ENCODE measurements at places on chromosomes 13 and 19. TPM values are rescaled to one million over a fixed set of nuclear protein-coding genes. Genes with fewer than 3 reads are reported as not detected.

GRCh38 chr19:18279516-18280246 lies 1.7 kb downstream of the JUND start:
- no peaks in the 10 kb centered on the region for H3K27me3 ChIP-seq
- peak; percentile 97 for DNase-seq
- peak overlapping the region; percentile 82 for H3K4me3 ChIP-seq
- peak overlapping the region; percentile 41 for H3K27ac ChIP-seq

DNA sequence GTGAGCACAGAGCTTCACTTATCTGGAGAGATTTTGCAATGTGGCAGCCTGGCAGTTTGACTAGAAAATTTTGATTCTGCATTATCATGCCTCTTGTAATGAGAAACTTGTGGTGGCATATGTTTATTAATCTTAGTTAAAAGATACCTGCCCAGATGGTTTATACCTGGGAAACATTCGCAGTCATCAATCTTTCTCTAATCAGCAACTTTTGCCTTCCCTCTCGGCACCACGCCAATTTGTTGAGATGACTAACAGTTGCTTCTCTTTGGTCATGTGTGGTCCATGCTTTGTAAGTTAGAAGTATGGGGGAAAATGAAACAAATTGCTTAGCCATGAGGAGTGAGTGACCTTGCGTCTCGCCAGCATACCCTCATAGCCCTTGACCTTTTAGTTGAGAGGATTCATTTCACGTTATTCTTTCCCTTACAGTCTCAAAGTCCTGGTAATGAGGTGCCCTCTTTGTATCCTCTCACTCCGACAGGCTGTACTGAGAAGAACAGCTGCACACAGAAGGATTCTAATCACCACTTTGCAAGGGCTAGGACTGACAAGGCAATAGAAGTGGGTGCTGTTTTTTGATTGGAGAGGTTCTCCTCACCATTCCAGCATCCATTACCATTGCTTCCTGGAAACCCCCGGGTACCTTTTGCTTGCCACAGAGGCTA lies 201.4 kb downstream of the OXGR1 start:
- no peak overlapping the region for H3K4me3 ChIP-seq
- DNase-seq = no peak
- H3K27ac ChIP-seq = no peak overlapping the region
- H3K4me1 ChIP-seq = no peaks in the 10 kb centered on the region
- no peaks in the 10 kb centered on the region for H3K27me3 ChIP-seq
- no peaks in the 10 kb centered on the region for H3K36me3 ChIP-seq

DNA sequence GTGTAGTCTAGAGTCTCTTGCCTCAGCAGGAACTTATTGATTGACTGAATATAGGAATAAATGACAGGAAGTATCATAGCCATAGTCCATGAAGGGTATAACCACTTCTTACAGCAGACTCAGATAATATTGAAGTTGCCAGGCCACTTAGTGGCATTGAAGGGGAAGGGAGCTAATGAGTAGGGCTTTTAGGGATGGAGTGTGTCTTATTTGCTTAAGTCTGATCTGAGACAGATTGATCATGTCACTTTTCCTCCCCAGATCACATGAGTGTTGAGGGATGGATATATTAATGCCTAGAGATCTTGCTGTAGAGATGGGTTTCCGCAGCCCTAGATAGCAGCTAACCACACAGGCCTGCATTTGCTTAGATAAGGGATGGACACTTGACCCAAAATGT lies 62.2 kb upstream of the NBEA start:
- no peaks in the 10 kb centered on the region for H3K4me1 ChIP-seq
- no peaks in the 10 kb centered on the region for H3K27me3 ChIP-seq
- no peak overlapping the region for H3K27ac ChIP-seq
- no peak for DNase-seq
- H3K36me3 ChIP-seq = no peaks in the 10 kb centered on the region

Gene GPR183
- 49.7 TPM for total RNA-seq

GRCh38 chr19:1284293-1284978 lies 1.2 kb upstream of the EFNA2 start:
- peaks cover 11% of the 10 kb centered on the region for H3K4me1 ChIP-seq
- no peak for DNase-seq
- H3K27ac ChIP-seq = no peak overlapping the region
- H3K27me3 ChIP-seq = peaks cover 58% of the 10 kb centered on the region

DNA sequence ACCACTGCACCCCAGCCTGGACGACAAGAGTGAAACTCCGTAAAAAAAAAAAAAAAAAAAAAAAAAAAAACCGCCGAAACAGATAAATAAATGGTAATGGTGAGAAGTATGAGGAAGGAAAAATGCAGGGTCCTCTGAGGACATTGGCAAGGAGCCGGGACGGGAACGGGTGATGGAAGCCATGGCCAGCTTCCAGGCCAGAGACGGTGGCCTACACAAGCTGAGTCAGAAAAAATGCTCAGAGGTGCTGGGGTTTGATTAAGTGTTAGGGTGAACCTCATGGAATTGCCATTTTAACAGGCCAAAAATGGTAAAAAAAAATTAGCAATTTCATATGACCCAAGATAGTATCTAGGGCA lies 866 bp upstream of the ZSWIM4 start:
- no peaks in the 10 kb centered on the region for H3K27me3 ChIP-seq
- H3K27ac ChIP-seq = peak overlapping the region; percentile 87
- DNase-seq = peak; percentile 84
- no peaks in the 10 kb centered on the region for H3K36me3 ChIP-seq
- peaks cover 40% of the 10 kb centered on the region for H3K4me1 ChIP-seq

- no peaks in the 10 kb centered on the region for H3K36me3 ChIP-seq
- H3K27ac ChIP-seq = no peak overlapping the region
These were observed 11.1 kb upstream of the NANOS3 start for GRCh38 chr19:13865571-13866462.

- no peak overlapping the region for H3K27ac ChIP-seq
- DNase-seq = no peak
- no peak overlapping the region for H3K4me3 ChIP-seq
These were observed 30.4 kb upstream of the SPACA7 start for GRCh38 chr13:112345826-112346172.

Gene SIGLEC5
- not detected for total RNA-seq

DNA sequence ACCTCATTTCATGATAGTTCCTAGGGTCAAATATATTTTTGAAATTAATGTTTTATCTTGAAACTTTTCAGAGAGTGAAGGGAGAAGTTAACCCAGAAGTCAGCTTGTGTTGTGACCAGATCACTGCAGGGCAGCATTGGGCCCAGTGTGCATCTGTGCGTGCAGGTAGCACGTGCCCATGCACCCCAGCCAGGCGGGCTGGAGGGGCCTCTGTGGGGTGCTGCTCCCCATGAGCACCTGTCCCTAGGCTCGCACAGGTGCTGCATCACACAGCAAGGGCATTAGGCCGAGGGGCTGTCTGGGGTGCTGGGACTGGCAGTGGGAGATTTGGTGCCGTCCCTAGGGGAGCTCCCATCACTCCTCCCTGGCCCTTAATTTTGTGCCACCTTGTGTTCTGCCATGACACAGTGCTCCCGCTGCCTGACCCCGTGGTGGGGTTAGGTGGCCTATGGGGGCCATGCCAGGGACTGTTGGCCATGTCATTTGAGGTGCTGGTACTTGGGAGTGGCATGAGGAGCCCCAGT lies 13.1 kb downstream of the UPF1 start:
- H3K27ac ChIP-seq = no peak overlapping the region
- no peak for DNase-seq
- peaks cover 45% of the 10 kb centered on the region for H3K36me3 ChIP-seq
- peaks cover 4% of the 10 kb centered on the region for H3K4me1 ChIP-seq

Gene CD22
- 0.21 TPM for total RNA-seq

DNA sequence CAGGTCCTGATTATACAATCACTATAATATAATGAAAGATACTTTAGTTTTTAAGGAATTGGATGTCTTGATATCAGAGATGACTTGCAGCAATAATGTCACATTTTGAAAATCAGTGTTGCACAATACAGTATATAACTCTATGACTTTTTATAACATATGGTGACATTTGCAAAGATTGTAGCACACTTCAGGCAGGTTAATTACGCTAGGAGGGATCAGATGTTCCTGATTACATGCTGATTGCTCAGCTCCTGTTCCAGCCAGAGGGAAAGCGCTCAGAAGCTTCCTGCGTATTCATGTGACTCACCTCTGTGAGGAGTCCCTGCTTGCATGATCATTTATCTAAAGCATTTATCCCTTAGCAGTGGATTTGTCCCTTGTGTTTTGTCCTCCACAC lies 265.6 kb downstream of the GPC5 start:
- H3K27me3 ChIP-seq = no peaks in the 10 kb centered on the region
- H3K4me1 ChIP-seq = no peaks in the 10 kb centered on the region
- H3K4me3 ChIP-seq = no peak overlapping the region
- H3K36me3 ChIP-seq = no peaks in the 10 kb centered on the region
- no peak for DNase-seq

DNA sequence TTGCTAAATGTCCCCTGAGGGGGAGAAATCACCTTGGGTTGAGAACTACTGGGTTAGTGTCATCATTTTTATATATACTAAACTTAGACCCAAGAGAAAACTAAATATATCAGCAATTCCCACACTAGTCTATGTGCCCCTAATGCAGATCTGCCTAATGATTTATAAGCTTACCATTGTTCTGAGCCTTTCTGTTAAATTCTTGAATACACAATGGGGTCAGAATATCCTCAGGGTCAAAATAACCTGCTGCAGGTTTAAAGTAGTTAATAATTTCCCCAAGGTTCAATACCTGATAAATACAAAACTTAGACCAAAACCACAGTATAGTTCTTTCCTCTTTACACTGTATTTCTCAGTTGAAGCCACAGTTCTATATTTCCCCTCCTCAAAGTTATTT lies 4.6 kb downstream of the VWA8 start:
- DNase-seq = no peak
- no peaks in the 10 kb centered on the region for H3K36me3 ChIP-seq
- H3K27me3 ChIP-seq = no peaks in the 10 kb centered on the region
- no peak overlapping the region for H3K27ac ChIP-seq

GRCh38 chr19:1811942-1812425 lies at the start of gene ATP8B3:
Gene ATP8B3 (minus strand): TSS chr19:1812276. CDS start chr19:1811736, 540 bp downstream.
- no peak for DNase-seq
- peak within 1 kb of the TSS; percentile 58 for H3K4me3 ChIP-seq
- H3K36me3 ChIP-seq = peaks cover 22% of the 10 kb centered on the region
- H3K27ac ChIP-seq = peak within 1 kb of the TSS; percentile 77

DNA sequence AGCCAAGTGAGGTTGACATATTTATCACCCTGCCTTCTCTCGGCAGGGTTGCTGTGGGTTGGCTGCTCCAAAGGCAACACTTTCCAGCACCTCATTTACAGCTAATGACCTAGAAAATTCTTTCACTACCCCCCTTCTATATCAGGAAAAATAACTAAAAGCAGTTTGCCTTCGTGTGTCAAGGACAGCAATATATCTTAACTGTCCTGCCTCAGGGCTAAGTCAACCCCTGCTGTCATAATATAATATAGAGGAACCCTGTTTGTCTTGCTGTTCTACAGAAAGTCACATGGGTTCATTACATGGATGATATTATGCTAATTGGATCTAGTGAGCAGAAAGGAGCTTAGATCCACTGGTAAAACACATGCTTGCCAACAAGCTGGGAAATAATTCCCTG lies 28.1 kb upstream of the USP12 start:
- no peaks in the 10 kb centered on the region for H3K36me3 ChIP-seq
- no peak overlapping the region for H3K27ac ChIP-seq
- H3K27me3 ChIP-seq = no peaks in the 10 kb centered on the region
- H3K4me3 ChIP-seq = no peak overlapping the region
- H3K4me1 ChIP-seq = peaks cover 19% of the 10 kb centered on the region

DNA sequence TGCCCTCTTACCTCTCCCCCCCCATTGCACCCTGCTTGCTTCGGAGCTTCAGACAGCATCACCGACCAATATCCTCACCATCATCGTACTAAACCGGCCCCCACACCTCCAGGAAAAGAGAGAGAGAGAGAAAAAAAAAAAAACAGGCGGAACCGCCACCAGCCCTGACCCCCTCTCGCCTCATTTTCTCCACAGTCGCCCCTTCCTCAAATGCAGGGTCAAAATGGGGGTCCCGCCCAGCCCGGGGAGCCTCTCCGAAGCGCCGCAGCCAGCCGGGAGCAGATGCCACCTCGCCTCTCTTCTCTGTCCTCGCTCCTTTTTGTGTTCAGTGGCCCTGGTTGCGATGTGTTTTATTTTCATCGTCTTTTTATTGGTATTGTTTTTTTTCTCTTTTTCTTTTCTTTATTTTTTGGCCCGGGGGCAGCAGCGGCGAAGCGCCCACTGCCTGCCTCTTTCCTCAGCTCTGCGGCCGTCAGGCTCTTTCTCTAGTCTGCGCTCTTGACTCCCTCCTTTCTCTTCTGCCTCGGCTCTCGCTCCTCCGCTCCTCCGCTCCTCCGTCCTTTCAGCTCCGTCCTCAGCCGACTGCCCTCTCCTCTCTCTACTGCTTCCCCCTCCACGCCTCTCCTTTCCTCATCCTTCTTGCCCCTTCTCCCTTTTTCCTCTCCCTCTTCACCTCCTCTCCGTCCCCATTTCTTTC lies 41.4 kb downstream of the DEDD2 start:
- peak; percentile 16 for DNase-seq
- no peaks in the 10 kb centered on the region for H3K36me3 ChIP-seq
- no peak overlapping the region for H3K27ac ChIP-seq
- peaks cover 16% of the 10 kb centered on the region for H3K4me1 ChIP-seq

- H3K4me3 ChIP-seq = no peak overlapping the region
- DNase-seq = no peak
- no peak overlapping the region for H3K27ac ChIP-seq
These were observed 71.9 kb downstream of the LRCH1 start for GRCh38 chr13:46624821-46625220.

Gene ZNF441
- 3.8 TPM for total RNA-seq

Gene ZNF229
- 13.4 TPM for total RNA-seq

- H3K4me3 ChIP-seq = no peak overlapping the region
- no peaks in the 10 kb centered on the region for H3K36me3 ChIP-seq
These were observed 438.3 kb downstream of the RFC3 start for GRCh38 chr13:34256236-34256635.

GRCh38 chr13:39602277-39602613 lies 748 bp downstream of the LHFPL6 start:
- no peaks in the 10 kb centered on the region for H3K27me3 ChIP-seq
- H3K4me3 ChIP-seq = peak overlapping the region; percentile 93
- peak overlapping the region; percentile 90 for H3K27ac ChIP-seq
- peaks cover 35% of the 10 kb centered on the region for H3K36me3 ChIP-seq
- peaks cover 26% of the 10 kb centered on the region for H3K4me1 ChIP-seq

Measured in SJSA1 (cell line).